Upper lobe of right lung (tissue), 1 donor: ENCODE measurements at places on chromosomes 4 and X.

GRCh38 chrX:102765217-102765616 is 44.7 kb downstream of the GPRASP3 start:
- H3K27ac ChIP-seq: no peak overlapping the region
- H3K4me1 ChIP-seq: peaks cover 6% of the 10 kb centered on the region
- DNase-seq: no peak
- H3K4me3 ChIP-seq: no peak overlapping the region

- H3K27me3 ChIP-seq: no peaks in the 10 kb centered on the region
- no peaks in the 10 kb centered on the region for H3K4me1 ChIP-seq
- H3K27ac ChIP-seq: no peak overlapping the region
- no peaks in the 10 kb centered on the region for H3K36me3 ChIP-seq
- H3K4me3 ChIP-seq: no peak overlapping the region
- DNase-seq: peak; percentile 46
These were observed 43.5 kb upstream of the SERTM2 start for GRCh38 chrX:111467896-111468295.

DNA sequence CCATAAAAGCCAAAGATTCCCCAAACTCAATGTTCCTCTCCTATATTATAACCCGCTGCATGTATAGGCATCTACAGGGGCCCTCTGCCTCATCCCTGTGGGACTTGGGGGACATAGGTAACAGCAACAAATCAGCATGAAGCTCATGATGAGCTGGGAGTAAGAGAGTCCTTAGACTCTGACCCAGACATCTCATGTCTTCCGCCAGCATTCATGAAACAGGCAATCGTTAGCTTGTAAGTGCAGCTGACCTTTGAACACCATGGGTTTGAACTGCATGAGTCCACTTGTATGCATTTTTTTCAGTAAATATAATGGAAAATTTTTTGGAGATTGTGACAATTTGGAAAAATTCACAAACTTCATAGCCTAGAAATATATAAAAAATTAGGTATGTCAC is 10.4 kb upstream of the SCOC start:
- no peak for DNase-seq
- no peaks in the 10 kb centered on the region for H3K36me3 ChIP-seq
- H3K27me3 ChIP-seq: no peaks in the 10 kb centered on the region
- no peak overlapping the region for H3K27ac ChIP-seq
- no peaks in the 10 kb centered on the region for H3K4me1 ChIP-seq
- H3K4me3 ChIP-seq: no peak overlapping the region

DNA sequence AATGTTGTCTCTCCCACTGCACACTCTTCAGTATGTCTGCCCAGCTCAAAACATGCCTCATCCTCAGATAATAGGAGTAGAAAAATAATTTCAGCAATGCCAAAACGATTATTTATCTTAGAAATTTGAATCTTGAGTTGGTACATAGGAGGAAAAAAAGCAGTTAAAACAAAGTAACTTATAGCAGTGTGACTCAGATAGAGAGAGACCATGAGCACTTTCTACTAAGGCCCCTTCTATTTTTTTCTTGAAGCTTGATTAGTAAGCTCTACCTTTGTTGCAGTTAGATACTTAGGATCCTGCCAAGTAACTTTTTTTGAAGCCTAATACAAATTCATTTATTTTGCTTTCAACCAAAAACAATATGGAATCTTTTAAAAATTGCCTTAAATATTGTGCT is 212.3 kb downstream of the MAD2L1 start:
- no peaks in the 10 kb centered on the region for H3K27me3 ChIP-seq
- H3K4me1 ChIP-seq: no peaks in the 10 kb centered on the region
- no peak overlapping the region for H3K27ac ChIP-seq
- no peak for DNase-seq
- H3K4me3 ChIP-seq: no peak overlapping the region

DNA sequence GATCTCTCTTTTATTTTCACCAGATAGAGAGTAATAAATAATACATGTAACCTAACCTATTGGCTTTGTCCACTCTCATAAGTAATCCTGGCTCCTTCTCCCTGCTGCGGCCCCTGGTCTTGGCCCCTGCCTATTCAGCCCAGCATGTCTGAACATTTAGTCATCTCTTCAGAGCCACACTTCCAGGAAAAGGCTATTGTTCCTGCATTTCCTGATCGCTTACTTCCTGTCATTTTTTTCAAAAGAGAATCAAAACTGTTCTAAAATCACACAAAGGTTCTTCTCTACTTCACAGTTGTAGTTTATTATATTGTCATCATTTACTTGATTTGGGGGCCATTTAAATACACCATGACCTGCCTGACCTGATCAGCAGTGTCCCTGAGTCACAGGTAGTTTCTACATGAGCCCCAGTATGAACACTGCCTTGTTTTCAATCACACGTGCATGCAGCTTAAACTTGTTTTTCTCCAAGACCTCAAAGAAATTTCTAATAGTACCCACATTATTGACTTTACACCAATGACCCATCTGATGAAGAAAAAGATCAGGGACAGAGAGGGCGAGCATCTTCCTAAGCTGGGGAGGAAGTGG is 47.4 kb upstream of the KDR start:
- H3K4me3 ChIP-seq: no peak overlapping the region
- no peak for DNase-seq
- no peaks in the 10 kb centered on the region for H3K36me3 ChIP-seq

- no peak overlapping the region for H3K4me3 ChIP-seq
- no peaks in the 10 kb centered on the region for H3K27me3 ChIP-seq
- H3K27ac ChIP-seq: no peak overlapping the region
- H3K4me1 ChIP-seq: no peaks in the 10 kb centered on the region
These were observed 30.5 kb upstream of the DKK2 start for GRCh38 chr4:107066621-107067020.

- no peaks in the 10 kb centered on the region for H3K36me3 ChIP-seq
- H3K4me3 ChIP-seq: no peak overlapping the region
- DNase-seq: no peak
- H3K27ac ChIP-seq: no peak overlapping the region
- no peaks in the 10 kb centered on the region for H3K4me1 ChIP-seq
- no peaks in the 10 kb centered on the region for H3K27me3 ChIP-seq
These were observed 327.3 kb upstream of the ATOH1 start for GRCh38 chr4:93501244-93501643.

GRCh38 chr4:7754565-7755262 is 184.9 kb downstream of the AFAP1 start:
- H3K27me3 ChIP-seq: no peaks in the 10 kb centered on the region
- H3K4me1 ChIP-seq: peaks cover 11% of the 10 kb centered on the region
- H3K4me3 ChIP-seq: no peak overlapping the region

DNA sequence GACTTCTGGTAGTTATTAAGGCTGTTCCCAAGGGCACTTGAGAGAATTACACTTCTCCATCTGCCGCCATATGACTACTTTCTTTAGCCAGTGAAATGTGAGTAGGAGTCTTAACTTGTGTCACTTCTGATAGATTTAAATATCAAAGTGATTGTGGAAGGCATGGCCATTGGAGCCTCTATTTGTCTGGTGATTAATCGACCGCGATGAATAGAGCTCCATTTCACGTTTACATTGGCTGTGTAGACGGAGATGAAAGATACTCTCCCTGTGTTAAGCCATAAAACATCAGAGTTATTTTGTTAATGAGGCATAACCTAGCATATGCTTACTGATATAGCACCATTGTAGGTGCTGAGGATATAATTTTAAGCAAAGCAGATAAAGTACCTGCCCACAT is 852.4 kb downstream of the CCSER1 start:
- DNase-seq: no peak
- H3K4me1 ChIP-seq: no peaks in the 10 kb centered on the region
- no peaks in the 10 kb centered on the region for H3K36me3 ChIP-seq
- no peaks in the 10 kb centered on the region for H3K27me3 ChIP-seq

- no peak for DNase-seq
- H3K27me3 ChIP-seq: no peaks in the 10 kb centered on the region
- no peak overlapping the region for H3K27ac ChIP-seq
These were observed 186.8 kb downstream of the NDST4 start for GRCh38 chr4:114926583-114926982.

GRCh38 chr4:128800701-128801284 is 8.7 kb upstream of the JADE1 start:
- no peak overlapping the region for H3K27ac ChIP-seq
- H3K4me1 ChIP-seq: no peaks in the 10 kb centered on the region
- H3K27me3 ChIP-seq: no peaks in the 10 kb centered on the region
- no peaks in the 10 kb centered on the region for H3K36me3 ChIP-seq
- H3K4me3 ChIP-seq: no peak overlapping the region

- H3K27me3 ChIP-seq: no peaks in the 10 kb centered on the region
- no peak for DNase-seq
- H3K4me3 ChIP-seq: no peak overlapping the region
- H3K4me1 ChIP-seq: no peaks in the 10 kb centered on the region
- H3K27ac ChIP-seq: no peak overlapping the region
These were observed 126.2 kb upstream of the UGT8 start for GRCh38 chr4:114472269-114473032.

DNA sequence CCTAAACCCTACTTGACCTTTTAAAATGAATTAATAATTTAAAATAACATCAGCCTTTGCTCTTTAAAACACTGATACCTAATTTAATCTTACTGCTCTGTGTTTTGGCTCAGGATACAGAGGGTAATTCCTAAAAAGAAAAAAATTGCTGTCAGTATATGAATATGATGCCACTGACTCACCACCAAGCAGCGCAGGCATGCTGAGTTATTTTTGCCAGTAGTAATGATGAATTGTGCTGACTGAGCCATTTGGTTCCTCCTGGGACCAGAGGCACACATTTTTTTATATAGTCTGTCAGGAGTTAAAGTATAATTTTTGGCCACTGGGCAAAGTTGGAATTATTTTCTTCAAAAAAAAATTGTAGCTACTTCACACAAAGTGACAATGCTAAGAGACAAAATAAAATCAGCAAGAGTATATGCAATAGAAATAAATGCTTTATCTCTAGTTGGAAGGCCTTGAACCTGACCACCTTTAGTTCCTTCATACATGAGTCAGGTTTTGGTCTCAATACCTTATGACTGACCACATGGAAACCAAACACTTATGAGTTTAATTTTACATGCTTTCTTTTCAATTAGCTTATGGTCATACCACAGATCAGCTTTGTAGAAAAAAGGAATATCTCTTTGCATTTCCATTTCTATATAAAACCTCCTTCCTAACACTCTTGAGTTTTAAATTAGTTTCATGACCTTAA is 115.1 kb downstream of the PPP3CA start:
- H3K4me3 ChIP-seq: no peak overlapping the region
- H3K4me1 ChIP-seq: no peaks in the 10 kb centered on the region
- H3K27me3 ChIP-seq: no peaks in the 10 kb centered on the region
- H3K36me3 ChIP-seq: no peaks in the 10 kb centered on the region

DNA sequence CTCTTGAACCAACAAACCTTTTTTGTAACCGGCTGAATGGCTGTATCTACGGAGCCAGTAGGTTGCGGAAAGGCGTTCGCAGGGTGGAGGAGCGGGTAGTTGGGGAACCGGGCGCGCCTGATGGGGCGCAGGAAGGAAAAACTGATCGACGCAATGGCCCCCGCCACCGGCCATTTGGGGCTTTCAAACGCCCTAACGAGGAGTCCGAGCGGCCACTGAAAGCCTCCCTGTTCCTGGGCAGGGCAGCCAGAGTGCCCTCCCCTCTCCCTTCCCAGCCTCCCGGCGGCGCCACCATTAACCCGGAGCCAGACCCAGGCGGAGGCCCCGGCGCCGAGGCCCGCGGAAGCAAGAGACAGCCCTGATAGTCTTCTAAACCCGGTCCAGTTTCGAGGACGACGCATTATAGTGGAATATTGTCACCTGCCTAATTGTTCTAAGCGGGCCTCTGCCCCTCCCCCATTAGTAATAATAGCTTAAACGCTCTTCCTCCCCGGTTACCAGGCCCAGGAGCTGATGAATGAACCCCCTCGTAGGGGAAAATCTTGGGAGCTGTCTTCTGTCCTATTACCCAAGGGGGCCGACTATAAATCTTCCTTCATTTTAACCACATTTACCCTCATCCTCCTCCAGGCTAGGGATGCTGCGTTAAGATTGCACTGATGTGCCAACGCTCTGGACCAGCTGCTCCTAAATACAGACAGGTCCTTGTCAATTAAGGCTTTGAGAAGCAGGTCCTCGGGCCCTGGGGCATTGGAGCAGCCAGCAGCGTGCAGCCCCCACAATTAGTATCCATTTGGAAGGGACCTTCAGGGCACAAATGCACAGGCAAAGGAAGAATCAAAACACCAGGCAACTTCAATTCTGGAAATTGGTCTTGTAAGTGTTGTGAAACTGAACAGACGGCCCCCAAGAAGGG is 61.6 kb upstream of the TMEM33 start:
- no peaks in the 10 kb centered on the region for H3K36me3 ChIP-seq
- no peak overlapping the region for H3K4me3 ChIP-seq
- DNase-seq: no peak
- no peak overlapping the region for H3K27ac ChIP-seq
- H3K27me3 ChIP-seq: peaks cover 88% of the 10 kb centered on the region

DNA sequence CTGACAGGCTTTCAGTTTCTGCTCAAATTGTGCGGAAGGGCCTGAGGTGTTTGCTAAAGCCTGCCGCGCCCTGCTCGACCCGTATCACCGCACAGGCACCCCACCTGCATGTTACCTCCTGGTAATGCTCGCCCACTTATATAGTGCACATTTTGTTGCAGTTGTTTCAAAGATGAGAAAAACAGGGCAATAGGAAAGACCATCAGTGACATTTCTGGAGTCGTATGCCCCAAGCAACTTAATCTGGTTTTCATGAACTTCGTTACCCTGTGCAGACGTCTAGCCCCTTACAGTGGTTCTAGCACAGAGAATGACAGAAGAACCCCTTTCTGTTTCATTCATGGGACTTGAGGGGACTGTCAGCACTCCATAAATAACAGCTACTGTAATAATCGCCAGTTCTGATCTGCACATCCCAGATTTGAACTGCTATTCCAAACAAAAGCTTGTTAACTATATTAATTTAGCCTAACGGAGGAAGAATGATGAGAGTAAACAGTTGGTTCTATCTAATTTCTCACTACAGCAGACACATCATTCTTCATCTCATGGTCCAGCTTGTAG is 940 bp upstream of the DCTD start:
- H3K36me3 ChIP-seq: peaks cover 22% of the 10 kb centered on the region
- DNase-seq: no peak
- no peaks in the 10 kb centered on the region for H3K27me3 ChIP-seq
- peak overlapping the region; percentile 97 for H3K27ac ChIP-seq
- H3K4me1 ChIP-seq: peaks cover 17% of the 10 kb centered on the region

GRCh38 chr4:77193511-77194102 is 36.6 kb downstream of the CCNG2 start:
- peak; percentile 83 for DNase-seq
- no peaks in the 10 kb centered on the region for H3K36me3 ChIP-seq
- H3K27ac ChIP-seq: peak overlapping the region; percentile 32

DNA sequence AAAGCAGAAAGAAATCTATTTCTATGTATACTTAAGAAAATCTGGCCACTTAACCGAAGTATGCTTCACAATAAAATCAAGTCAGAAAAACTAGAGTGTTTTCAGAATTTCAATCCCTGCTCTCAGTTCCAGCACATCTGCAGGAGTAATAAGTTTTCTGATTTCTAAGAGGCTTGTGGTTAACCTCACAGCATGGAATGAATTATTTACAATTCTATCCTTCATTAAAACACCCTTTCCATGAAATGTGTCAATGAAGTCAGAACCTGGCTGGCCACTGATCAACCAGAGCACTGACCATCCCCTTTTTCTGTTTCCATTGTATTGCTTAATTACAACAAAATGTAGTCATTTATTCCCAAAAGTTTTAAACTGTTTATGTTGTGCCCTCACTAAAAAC is 781.4 kb upstream of the INTU start:
- H3K36me3 ChIP-seq: no peaks in the 10 kb centered on the region
- H3K4me3 ChIP-seq: no peak overlapping the region
- H3K4me1 ChIP-seq: no peaks in the 10 kb centered on the region
- H3K27ac ChIP-seq: no peak overlapping the region

GRCh38 chr4:40621592-40622512 is 7.8 kb downstream of the RBM47 start:
- H3K36me3 ChIP-seq: peaks cover 4% of the 10 kb centered on the region
- H3K4me1 ChIP-seq: peaks cover 19% of the 10 kb centered on the region
- H3K27ac ChIP-seq: peak overlapping the region; percentile 52
- H3K27me3 ChIP-seq: no peaks in the 10 kb centered on the region

GRCh38 chr4:123936621-123937043 is 540.0 kb downstream of the SPRY1 start:
- no peaks in the 10 kb centered on the region for H3K4me1 ChIP-seq
- no peaks in the 10 kb centered on the region for H3K27me3 ChIP-seq
- DNase-seq: no peak
